ENCODE measurements at places on chromosomes 16 and 17. TPM values are rescaled to one million over a fixed set of nuclear protein-coding genes. Genes with fewer than 3 reads are reported as not detected.

ESRP2 gene
- total RNA-seq, result 0.27 TPM

RRAD gene
- 0.32 TPM for total RNA-seq

CTRB1 gene
- total RNA-seq, result not detected

BAIAP3 gene
- total RNA-seq, result 0.31 TPM

HOXB5 gene
- total RNA-seq, result not detected

CNGB1 gene
- not detected for total RNA-seq

KRT28 gene
- not detected for total RNA-seq

ABR gene
- 52.5 TPM for total RNA-seq

SLC4A1 gene
- total RNA-seq, result not detected

KCNH4 gene
- total RNA-seq, result 1.2 TPM

ACAP1 gene
- total RNA-seq, result 241 TPM

All from activated CD8-positive, alpha-beta memory T cell treated with anti-CD3 and anti-CD28 coated beads for 36 hours (primary cell).